ENCODE measurements at places on chromosomes 11 and 22.

DNA sequence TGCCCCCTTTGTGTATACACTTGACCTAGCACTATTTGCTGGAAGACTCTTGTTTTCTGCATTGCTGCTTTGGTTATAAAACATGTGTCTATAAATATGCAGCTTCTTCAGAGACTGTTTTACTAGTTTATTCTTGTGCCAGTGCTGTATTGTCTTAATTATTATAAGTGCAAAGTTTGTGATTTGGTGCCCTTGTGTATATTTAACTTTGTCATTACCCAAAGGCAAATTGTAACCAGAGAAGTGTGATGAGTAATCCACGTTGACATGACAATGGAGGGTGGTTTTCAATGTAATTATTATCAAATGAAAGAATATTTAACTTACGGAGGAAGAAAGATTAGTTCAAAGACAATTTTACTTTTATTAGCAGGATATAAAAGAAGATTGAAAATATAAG lies 75.0 kb upstream of the PRODH start:
- H3K4me1 ChIP-seq: no peaks in the 10 kb centered on the region
- H3K4me3 ChIP-seq: no peak overlapping the region
- no peaks in the 10 kb centered on the region for H3K27me3 ChIP-seq
- no peaks in the 10 kb centered on the region for H3K36me3 ChIP-seq
- DNase-seq: no peak
- H3K27ac ChIP-seq: no peak overlapping the region

DNA sequence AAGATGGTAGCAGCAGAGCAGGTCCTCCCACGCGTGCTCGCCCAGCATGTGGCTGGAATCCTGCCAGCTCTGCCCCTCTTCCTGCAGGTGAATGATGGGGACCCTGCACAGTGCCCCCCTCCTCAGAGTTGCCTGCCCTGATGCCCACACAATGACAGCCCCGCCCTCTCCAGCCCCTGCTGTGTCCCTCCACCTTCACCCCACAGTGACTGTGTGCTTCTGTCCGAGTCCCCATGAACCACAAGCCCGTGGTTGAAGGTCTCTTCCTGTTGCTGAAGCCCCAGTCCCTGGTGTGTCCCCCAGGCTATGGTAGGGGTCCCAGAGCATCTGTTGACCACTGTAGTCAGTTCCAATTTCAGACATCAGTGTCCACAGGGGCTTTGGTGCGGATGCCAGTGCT lies 71.0 kb downstream of the BRD1 start:
- H3K4me3 ChIP-seq: no peak overlapping the region
- peaks cover 7% of the 10 kb centered on the region for H3K4me1 ChIP-seq
- H3K27ac ChIP-seq: no peak overlapping the region

DNA sequence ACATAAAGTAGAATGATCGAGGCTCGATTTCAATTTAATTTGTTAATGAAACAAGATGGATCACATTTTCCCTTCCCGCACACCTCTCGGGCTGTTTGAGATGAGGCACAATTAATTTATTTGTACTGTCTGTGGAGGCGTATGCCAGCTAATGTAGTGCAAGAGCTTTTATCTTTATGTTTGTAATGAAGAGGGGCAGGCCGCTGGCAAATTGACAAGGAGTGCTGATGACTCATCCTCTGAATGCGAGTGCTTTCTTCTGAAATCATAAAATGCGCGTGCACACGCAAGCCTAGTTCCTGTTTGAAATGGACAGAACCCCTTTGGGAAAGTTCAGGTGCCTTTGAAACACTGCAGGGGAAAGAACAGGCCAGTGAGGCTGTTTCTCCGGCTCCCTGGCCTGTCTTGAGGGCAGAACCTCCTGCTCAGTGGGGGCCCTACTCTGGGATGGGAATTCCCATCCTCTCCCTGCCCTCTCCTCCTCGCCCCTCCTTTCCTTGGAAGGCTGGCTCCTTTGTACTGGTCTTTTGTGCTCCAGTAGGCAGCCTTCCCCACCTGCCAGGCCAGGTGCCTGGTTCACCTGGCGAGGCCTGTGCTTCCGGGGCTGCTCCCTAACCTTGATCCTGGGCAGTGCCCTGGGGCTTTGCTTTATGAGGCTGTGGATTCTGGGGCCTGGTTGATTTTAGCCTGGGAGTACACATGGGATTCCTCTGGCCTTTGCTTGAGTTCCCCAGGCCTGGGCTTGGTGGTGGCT lies 50.3 kb downstream of the TEAD1 start:
- no peaks in the 10 kb centered on the region for H3K36me3 ChIP-seq
- no peaks in the 10 kb centered on the region for H3K4me1 ChIP-seq
- no peak for DNase-seq
- H3K27me3 ChIP-seq: peaks cover 7% of the 10 kb centered on the region

DNA sequence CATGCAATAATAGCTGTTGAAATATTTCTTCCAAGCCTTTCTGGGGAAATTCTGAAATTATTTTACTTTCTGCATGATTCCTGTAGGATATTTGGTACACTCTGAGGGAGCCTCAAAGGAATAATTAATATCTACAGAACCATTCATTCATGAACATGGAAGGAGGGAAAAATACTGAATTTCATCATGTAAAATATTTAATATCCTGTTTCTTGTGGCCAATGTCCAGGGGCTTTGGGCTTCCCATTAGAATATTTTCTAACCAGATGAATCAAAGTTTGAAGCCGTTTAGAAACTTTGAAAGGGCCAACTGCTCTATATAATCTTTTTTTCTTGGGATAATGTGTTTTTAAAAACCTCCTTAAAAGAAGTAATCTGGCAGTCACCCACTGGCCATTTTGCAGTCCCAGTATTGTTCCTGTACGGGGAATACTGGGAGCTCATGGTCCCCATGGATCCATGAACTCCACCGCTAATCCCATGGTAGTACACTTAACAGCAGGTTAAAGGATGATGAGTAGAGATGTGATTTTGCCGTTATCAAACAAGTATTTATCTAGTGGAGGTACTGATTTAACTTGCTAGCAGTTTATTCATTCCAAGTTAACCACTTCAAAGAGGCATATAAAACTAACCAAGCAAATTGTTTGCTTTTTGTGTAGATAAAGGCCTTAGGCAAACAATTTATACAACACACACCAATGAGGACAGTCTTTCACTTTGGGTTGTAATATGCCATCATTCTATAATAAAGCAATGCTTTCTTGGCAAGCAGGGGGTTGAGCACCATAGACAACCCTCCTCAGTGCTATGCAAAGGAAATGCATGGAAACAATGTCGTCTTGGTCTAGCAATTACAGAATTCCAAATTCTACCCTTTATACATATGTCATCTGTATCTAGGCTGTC lies 34.5 kb upstream of the BLID start:
- H3K4me3 ChIP-seq: no peak overlapping the region
- H3K27me3 ChIP-seq: no peaks in the 10 kb centered on the region
- H3K27ac ChIP-seq: no peak overlapping the region
- no peak for DNase-seq
- no peaks in the 10 kb centered on the region for H3K4me1 ChIP-seq
- H3K36me3 ChIP-seq: no peaks in the 10 kb centered on the region

GRCh38 chr11:79419120-79419519 lies 21.7 kb downstream of the TENM4 start:
- DNase-seq: no peak
- H3K4me1 ChIP-seq: no peaks in the 10 kb centered on the region
- H3K36me3 ChIP-seq: no peaks in the 10 kb centered on the region
- no peak overlapping the region for H3K4me3 ChIP-seq

DNA sequence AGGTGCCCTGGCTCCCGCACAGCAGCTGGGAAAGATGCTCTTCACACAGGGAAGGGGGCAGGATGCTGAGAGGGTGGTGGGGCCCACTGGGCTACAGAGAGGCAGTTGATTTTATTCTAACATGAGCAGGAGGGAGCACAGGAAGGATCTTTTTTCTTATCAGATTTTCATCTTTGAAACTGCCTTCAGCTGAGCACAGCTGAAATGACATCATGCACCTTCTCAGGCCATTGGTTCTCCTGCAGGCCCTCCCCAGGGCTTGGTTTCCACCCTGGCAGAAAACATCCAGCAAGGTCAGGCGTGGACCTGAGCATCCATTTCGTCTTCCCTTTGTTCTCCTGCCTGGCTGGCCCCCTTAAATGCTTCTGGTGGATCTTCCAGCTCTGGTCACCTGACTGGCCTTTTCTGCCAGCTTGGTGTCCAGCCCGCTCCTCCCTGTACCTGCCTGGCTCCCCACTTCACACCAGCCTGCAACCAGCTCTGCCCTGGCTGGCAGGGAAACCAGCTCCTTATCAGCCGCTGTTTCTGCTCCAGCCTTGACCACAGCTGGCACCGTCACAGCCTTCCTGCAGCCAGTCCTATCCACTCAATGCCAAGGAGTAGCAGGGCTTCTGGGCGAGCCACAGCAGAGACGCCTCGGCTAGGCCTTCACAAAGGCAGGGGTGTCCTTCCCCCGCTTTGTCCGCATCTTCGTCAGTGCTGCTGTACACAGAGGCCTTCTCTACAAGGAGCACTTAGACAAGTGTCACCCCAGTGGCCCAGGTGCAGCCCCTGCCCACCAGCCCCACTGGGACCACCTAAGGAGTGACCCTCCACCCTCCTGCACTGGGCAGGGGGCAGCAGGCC lies 36.5 kb downstream of the TOM1 start:
- peaks cover 54% of the 10 kb centered on the region for H3K36me3 ChIP-seq
- no peaks in the 10 kb centered on the region for H3K27me3 ChIP-seq
- H3K4me3 ChIP-seq: no peak overlapping the region
- no peak overlapping the region for H3K27ac ChIP-seq
- H3K4me1 ChIP-seq: peaks cover 29% of the 10 kb centered on the region

GRCh38 chr11:33735271-33736147 lies 714 bp downstream of the CD59 start:
- peak overlapping the region; percentile 76 for H3K4me3 ChIP-seq
- H3K36me3 ChIP-seq: no peaks in the 10 kb centered on the region
- H3K27me3 ChIP-seq: no peaks in the 10 kb centered on the region
- peaks cover 31% of the 10 kb centered on the region for H3K4me1 ChIP-seq
- peak overlapping the region; percentile 75 for H3K27ac ChIP-seq

- H3K4me1 ChIP-seq: no peaks in the 10 kb centered on the region
- H3K4me3 ChIP-seq: no peak overlapping the region
- no peak for DNase-seq
- peaks cover 77% of the 10 kb centered on the region for H3K36me3 ChIP-seq
- H3K27me3 ChIP-seq: no peaks in the 10 kb centered on the region
These were observed 53.2 kb downstream of the HIRA start for GRCh38 chr22:19378344-19378674.

GRCh38 chr22:31646186-31647019 lies 15.6 kb downstream of the PISD start:
- no peaks in the 10 kb centered on the region for H3K4me1 ChIP-seq
- H3K36me3 ChIP-seq: peaks cover 18% of the 10 kb centered on the region
- no peak overlapping the region for H3K27ac ChIP-seq
- H3K4me3 ChIP-seq: no peak overlapping the region
- H3K27me3 ChIP-seq: no peaks in the 10 kb centered on the region

DNA sequence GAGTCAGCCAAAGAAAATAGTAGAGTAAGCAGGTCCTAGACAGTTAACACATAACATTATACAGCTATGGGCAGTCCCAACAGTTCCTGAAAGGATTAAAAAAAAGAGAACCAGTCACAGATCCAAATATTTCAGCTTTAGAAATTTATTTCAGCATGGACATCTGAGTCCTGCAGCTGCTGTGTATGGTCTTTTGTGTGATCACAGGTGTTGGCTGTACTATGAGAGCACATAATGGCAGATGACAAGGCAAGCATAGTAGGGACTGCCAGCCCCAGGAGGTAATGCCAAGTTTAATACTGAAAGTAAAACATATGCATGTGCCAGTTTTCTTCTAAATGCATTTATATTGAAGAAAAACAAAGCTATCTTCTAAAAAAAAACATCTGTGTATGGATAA lies 158.1 kb downstream of the GRIA4 start:
- no peaks in the 10 kb centered on the region for H3K36me3 ChIP-seq
- H3K4me3 ChIP-seq: no peak overlapping the region
- no peak for DNase-seq
- H3K27me3 ChIP-seq: no peaks in the 10 kb centered on the region

DNA sequence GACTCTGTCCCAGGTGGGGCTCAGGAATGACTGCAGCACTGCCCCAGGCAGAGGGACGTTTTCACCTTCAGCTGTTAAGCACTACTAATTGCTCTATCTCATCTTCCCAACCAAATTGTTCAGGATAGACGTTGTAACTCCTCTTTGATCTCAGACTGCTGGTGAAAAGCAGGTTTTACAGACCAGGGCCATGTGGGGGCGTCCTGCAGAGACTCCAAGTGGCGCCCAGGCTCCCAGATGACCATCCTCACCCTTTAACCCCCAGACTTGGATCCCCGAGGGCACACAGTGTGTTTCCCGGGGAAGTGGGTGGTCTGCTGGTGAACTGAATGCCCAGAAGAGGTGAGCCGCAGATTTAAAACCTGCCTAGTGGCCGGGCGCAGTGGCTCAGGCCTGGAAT lies 23.9 kb downstream of the FADD start:
- H3K27me3 ChIP-seq: no peaks in the 10 kb centered on the region
- no peaks in the 10 kb centered on the region for H3K4me1 ChIP-seq
- H3K27ac ChIP-seq: no peak overlapping the region
- H3K36me3 ChIP-seq: no peaks in the 10 kb centered on the region
- no peak for DNase-seq
- no peak overlapping the region for H3K4me3 ChIP-seq

DNA sequence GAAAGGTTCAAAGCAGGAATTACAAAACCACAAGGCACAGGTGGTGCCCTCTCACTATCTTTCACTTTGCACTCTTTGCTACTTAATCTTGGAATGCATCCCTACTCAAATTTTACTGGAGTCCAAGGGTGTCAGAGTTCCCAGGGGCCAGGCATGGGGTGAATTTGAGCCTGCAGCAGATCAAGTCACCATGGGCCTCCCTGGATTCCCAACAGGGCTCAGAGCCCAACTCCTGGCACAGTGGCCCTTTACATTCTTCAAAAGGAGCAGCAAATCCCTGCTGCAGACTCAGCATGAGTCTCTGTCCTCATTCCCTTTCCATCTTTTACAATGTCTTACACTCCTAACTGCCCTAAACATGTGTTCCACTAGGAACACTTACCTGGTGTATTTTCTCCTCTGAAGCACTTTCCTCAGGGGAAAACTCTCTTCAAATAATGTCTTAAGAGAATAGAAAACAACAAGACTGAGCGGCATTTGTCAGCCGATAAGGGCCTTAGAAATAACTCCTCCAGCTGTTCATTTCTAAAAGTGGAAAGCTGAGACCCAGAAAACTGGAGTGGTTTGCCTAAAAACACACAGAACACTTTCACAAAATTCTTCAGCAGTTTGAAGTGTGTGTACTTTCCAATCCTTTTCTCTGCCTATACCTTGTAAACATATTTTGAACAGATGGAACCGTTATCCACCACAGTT lies 596.0 kb downstream of the INSC start:
- no peak overlapping the region for H3K27ac ChIP-seq
- no peak for DNase-seq
- no peaks in the 10 kb centered on the region for H3K4me1 ChIP-seq

DNA sequence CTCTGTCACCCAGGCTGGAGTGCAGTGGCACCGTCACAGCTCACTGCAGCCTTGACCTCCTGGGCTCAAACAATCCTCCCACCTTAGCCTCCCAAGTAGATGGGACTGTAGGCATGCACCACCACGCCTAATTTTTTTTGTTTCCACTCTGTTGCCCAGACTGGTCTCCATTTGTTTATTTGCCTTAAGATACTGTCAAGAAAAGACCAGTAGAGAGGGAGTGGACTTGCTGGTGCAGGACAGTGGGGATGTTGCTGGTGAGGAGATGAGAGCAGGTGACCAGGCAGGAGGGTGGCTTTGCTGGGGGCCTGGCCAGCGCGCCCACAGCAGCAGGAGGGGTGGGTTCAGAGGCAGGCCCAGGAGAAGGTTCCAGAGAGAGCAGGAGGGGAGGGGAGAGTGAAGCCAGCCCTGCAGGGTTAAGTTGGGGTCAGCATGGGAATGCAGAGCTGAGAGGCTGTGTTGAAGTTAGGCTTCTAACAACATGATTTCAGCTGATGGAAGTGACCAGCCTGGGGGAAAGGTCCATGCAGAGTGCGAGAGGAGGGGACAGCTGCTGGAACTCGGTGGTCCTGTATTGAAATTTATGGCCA lies 35.8 kb downstream of the NADSYN1 start:
- no peak overlapping the region for H3K4me3 ChIP-seq
- no peak overlapping the region for H3K27ac ChIP-seq
- H3K36me3 ChIP-seq: peaks cover 35% of the 10 kb centered on the region
- H3K27me3 ChIP-seq: no peaks in the 10 kb centered on the region
- no peaks in the 10 kb centered on the region for H3K4me1 ChIP-seq
- DNase-seq: no peak

Measured in CD4-positive, alpha-beta memory T cell (primary cell).